ENCODE measurements at places on chromosomes 3 and 15.

DNA sequence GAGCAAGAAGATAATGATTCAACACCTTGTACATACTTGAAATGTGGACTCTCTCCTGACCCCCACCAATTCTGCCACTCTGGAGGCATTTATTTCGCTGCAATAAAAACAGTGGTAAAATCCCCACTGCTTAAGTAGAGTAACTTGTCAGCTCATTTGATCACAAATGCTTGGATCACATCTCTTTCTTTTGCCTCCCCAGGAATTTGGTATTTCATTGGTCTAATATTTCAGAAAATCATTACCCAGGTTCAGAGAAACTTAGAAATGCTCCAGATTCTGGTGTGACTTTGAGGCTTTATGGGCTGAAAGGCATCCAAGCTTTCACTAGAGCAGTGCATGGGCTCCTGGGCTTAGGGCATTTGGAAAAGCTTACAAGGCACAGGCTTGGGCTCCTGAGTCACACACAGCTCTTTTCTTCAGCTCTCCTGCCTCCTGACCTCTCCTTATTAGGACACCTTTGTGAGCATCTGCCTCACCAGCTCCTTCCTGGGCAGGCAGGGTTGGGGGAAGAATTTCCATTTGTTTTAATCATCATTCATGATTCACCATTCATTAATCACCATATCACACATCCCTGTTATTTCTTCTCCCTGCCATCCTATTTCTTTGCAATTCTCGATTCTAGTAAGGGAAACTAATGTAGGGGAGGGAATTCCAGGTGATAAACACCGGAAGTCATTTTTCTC lies 22.5 kb downstream of the CDCP1 start:
- H3K4me1 ChIP-seq = no peaks in the 10 kb centered on the region
- no peaks in the 10 kb centered on the region for H3K27me3 ChIP-seq
- H3K4me3 ChIP-seq = no peak overlapping the region
- no peaks in the 10 kb centered on the region for H3K36me3 ChIP-seq
- no peak for DNase-seq

DNA sequence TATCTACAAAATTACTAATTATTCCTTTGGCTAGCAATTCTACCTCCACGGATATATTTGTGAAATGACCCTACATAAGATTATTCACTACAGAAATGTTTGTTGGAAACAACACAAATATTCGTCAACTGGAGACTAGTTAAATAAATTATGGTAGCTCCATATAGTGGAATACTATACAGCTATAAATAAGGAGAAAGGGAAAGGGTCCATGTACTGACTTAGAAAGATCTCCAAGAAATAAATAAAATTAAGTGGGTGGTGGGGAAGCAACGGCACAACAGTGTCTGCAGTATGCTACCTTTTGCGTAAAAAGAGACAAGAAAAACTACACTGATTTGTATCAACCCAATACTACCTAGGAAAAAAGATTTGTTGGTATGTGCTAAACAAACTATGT lies 96.7 kb upstream of the BHLHE40 start:
- H3K36me3 ChIP-seq = no peaks in the 10 kb centered on the region
- no peak overlapping the region for H3K27ac ChIP-seq
- no peak for DNase-seq

GRCh38 chr3:39911465-39912309 lies 102.3 kb downstream of the MYRIP start:
- H3K4me3 ChIP-seq = no peak overlapping the region
- H3K4me1 ChIP-seq = peaks cover 11% of the 10 kb centered on the region
- no peaks in the 10 kb centered on the region for H3K27me3 ChIP-seq
- H3K27ac ChIP-seq = no peak overlapping the region
- peak; percentile 9 for DNase-seq

- no peak for DNase-seq
- H3K27ac ChIP-seq = no peak overlapping the region
- H3K4me1 ChIP-seq = no peaks in the 10 kb centered on the region
- peaks cover 2% of the 10 kb centered on the region for H3K27me3 ChIP-seq
- no peak overlapping the region for H3K4me3 ChIP-seq
These were observed 53.2 kb upstream of the TMC3 start for GRCh38 chr15:81427176-81427575.
